ENCODE measurements at places on chromosomes 6 and 20. TPM values are rescaled to one million over a fixed set of nuclear protein-coding genes. Genes with fewer than 3 reads are reported as not detected.

The PRPH2 gene
- total RNA-seq = not detected

The DEFB132 gene
- total RNA-seq = not detected

The APMAP gene
- total RNA-seq = 75.3 TPM

The GPX5 gene
- total RNA-seq = not detected

The HTR1B gene
- not detected for total RNA-seq

DNA sequence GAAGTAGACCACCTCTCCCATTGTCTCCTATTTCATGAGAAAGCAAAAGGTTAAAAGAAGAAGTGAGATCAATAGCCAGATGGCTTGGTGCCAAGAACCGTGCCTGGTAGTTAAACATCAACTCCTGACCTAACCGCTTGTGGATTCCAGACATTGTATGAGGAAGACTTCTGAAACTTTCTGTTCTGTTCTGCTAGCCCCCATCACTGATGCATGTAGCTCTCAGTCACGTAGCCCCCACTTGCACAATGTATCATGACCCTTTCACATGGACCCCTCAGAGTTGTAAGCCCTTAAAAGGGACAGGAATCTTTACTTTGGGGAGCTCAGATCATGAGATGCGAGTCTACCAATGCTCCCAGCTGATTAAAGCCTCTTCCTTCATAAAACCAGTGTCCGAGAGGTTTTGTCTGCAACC is 301.2 kb downstream of the RNGTT start:
- no peak for DNase-seq

DNA sequence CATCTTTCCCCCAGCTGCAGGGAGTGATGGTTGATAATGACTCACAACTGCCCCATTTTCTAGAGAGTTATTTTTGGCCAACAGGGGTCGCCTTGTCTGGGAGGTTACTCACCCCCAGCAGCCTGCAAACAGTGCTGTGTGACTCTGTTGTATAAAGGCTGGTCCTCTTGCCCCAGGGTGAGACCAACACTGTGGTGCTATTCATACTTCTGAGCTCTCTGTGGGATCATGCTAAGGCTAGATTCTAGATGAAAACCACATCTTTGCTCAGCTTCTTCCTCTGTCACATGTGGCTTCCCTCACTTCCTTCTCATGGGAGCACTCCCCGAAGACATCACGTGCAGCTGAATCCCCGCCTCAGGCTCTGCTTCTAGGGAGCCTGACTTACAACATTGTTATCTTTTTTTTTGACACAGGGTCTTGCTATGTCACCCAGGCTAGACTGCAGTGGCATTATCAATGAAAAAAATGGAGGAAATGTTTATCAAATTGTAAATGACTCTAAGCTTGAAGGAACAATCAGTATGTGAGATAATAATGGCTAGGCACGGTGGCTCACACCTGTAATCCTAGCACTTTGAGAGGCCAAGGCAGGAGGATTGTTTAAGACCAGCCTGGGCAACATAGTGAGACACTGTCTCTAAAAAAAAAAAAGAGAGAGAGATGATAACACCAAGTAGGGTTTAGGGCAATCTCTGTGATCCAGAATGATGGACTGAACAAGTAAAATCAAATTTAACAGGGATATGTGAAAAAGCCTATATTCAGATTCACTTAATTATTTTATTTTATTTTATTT is 55.7 kb upstream of the SLC23A2 start:
- peak; percentile 65 for DNase-seq
